ENCODE measurements at places on chromosomes 11 and 22. TPM values are rescaled to one million over a fixed set of nuclear protein-coding genes. Genes with fewer than 3 reads are reported as not detected.

The TBX10 gene
- total RNA-seq, result not detected

DNA sequence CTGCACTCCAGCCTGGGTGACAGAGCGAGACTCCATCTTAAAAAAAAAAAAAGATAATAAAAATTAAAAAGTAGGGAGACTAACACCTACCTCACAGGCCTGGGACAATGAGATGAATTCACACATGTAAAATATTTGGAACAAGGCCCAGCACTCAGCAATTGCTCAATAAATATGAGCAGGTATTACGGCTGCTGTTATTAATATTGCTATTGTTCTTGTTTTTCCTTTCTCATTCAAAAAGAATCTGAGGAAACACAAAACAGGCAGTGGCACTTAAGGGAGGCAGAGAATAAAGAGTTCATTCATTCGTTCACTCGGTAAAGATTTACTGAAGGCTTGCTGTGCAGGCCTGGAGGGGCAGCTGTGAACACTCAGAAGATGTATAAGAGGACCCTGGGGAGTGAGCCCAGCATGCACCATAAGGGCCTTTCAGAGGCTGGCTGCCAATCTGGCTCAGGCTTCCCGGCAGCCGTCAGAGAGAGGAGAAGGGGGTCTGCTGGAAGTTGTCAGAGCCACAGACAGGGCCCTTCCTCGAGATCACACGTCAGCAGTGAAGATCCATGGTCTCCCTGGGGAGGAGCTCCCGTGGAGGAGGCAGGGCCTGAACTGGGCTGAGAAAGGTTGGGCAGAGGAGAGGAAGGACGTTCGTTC is 51.6 kb upstream of the TCF20 start:
- DNase-seq, result no peak
- H3K4me1 ChIP-seq, result peaks cover 20% of the 10 kb centered on the region
- H3K4me3 ChIP-seq, result no peak overlapping the region

DNA sequence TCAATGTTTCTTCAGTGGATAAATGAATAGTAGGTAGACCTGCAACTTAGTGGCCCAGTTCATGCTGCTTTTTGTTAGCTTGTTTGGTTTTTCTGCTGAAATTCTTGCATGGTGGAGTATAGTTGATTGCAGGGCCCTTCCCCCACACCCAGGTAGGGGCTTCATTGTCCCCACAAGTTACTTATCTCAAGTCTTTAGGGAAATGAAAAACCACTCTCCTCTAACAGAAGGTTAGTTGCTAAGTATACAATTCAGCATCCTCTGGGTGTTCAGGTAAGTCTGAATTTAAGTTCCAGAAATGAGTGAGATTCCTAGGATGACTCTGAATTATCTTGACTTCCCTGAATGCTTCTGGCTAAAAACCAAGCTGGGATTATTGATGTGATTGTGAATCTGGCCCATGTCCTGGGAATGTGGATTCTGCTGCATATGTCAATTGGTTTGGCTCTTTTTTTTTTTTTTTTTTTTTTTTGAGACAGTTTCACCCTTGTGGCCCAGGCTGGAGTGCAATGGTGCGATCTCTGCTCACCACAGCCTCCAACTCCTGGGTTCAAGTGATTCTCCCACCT is 40.3 kb downstream of the BCL2L13 start:
- no peaks in the 10 kb centered on the region for H3K27me3 ChIP-seq
- no peaks in the 10 kb centered on the region for H3K4me1 ChIP-seq
- H3K27ac ChIP-seq, result no peak overlapping the region

DNA sequence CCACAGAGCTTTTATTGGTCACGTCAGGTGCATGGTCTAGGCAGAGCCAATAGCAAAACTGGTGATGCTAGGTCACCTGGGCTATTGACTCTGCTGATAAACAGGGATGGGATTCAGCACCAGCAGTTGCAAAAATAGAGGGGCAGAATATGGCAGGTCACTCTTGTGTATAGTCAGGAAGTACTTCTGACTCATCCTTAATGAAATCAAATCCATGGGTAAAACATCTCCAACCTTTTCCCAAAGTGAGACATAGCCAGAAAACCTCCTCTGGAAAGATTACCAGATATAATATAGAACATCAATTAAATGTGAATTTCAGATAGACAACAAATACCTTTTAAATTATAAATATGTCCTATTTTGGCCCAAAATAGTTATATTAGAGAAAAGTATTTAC is 383.2 kb downstream of the METTL15 start:
- H3K27ac ChIP-seq, result no peak overlapping the region
- H3K4me1 ChIP-seq, result no peaks in the 10 kb centered on the region
- H3K4me3 ChIP-seq, result no peak overlapping the region

The CSTPP1 gene
- total RNA-seq, result 18.4 TPM

- H3K27me3 ChIP-seq, result no peaks in the 10 kb centered on the region
- H3K36me3 ChIP-seq, result no peaks in the 10 kb centered on the region
- H3K4me3 ChIP-seq, result no peak overlapping the region
Measured at GRCh38 chr11:127693686-127694085, 693.1 kb upstream of the KIRREL3 start.

The GAL gene
- 2.0 TPM for total RNA-seq

GRCh38 chr11:15236559-15236958 is 121.8 kb downstream of the INSC start:
- H3K27ac ChIP-seq, result no peak overlapping the region
- no peaks in the 10 kb centered on the region for H3K27me3 ChIP-seq
- H3K4me1 ChIP-seq, result no peaks in the 10 kb centered on the region
- H3K4me3 ChIP-seq, result no peak overlapping the region
- DNase-seq, result no peak

The MUC5AC gene
- not detected for total RNA-seq

GRCh38 chr11:121236115-121237001 is 56.2 kb upstream of the SC5D start:
- no peak for DNase-seq
- H3K36me3 ChIP-seq, result no peaks in the 10 kb centered on the region
- H3K4me3 ChIP-seq, result no peak overlapping the region
- H3K4me1 ChIP-seq, result no peaks in the 10 kb centered on the region

GRCh38 chr22:36610567-36610966 is 81.6 kb upstream of the EIF3D start:
- DNase-seq, result no peak
- H3K36me3 ChIP-seq, result no peaks in the 10 kb centered on the region
- no peak overlapping the region for H3K4me3 ChIP-seq
- H3K27me3 ChIP-seq, result peaks cover 7% of the 10 kb centered on the region
- no peak overlapping the region for H3K27ac ChIP-seq

The EIF3F gene
- total RNA-seq, result 294 TPM

GRCh38 chr11:78074756-78075155 is 4.9 kb downstream of the NDUFC2 start:
- H3K27ac ChIP-seq, result no peak overlapping the region
- peaks cover 37% of the 10 kb centered on the region for H3K4me1 ChIP-seq
- H3K27me3 ChIP-seq, result no peaks in the 10 kb centered on the region
- H3K36me3 ChIP-seq, result peaks cover 6% of the 10 kb centered on the region

- no peak for DNase-seq
- H3K4me3 ChIP-seq, result no peak overlapping the region
- H3K36me3 ChIP-seq, result peaks cover 7% of the 10 kb centered on the region
Measured at GRCh38 chr11:74923125-74923524, 25.8 kb downstream of the XRRA1 start.

DNA sequence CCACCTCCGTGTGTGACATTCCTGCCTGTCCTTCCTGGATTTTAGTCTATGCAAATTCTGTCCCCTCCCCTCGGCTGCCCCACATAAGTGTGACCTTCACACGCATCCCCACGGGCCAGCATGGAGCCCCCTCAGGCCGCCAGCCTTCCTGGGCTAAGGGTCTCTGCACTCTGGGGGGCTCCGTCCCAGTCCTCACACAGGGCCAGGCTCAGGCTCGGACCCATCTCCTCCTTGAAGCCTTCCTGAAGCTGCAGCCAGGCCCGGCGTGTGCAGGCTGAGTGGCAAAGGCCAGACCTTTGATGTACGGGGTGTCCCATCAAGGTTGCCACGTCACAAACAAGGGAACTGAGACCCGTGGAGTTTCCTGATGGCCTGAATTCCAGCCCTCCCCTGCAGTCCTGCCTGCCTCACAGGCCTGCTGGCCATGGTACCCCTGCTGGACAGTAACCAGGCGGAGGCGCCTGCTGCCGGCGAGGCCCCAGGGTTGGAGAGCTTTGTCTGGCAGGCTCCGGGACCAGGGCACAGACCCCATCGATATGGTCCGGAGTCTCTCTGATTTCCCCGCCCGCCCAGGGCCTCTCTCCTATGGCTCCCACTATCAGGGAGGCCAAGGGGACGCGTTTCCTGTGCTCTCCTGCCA is 791.7 kb downstream of the BRD1 start:
- H3K36me3 ChIP-seq, result no peaks in the 10 kb centered on the region
- no peak overlapping the region for H3K27ac ChIP-seq
- DNase-seq, result no peak
- no peaks in the 10 kb centered on the region for H3K27me3 ChIP-seq
- no peaks in the 10 kb centered on the region for H3K4me1 ChIP-seq
- H3K4me3 ChIP-seq, result no peak overlapping the region

The TP53AIP1 gene
- not detected for total RNA-seq

- no peak overlapping the region for H3K4me3 ChIP-seq
- no peaks in the 10 kb centered on the region for H3K4me1 ChIP-seq
- no peak for DNase-seq
Measured at GRCh38 chr11:8733852-8734251, 51.3 kb downstream of the RPL27A start.

DNA sequence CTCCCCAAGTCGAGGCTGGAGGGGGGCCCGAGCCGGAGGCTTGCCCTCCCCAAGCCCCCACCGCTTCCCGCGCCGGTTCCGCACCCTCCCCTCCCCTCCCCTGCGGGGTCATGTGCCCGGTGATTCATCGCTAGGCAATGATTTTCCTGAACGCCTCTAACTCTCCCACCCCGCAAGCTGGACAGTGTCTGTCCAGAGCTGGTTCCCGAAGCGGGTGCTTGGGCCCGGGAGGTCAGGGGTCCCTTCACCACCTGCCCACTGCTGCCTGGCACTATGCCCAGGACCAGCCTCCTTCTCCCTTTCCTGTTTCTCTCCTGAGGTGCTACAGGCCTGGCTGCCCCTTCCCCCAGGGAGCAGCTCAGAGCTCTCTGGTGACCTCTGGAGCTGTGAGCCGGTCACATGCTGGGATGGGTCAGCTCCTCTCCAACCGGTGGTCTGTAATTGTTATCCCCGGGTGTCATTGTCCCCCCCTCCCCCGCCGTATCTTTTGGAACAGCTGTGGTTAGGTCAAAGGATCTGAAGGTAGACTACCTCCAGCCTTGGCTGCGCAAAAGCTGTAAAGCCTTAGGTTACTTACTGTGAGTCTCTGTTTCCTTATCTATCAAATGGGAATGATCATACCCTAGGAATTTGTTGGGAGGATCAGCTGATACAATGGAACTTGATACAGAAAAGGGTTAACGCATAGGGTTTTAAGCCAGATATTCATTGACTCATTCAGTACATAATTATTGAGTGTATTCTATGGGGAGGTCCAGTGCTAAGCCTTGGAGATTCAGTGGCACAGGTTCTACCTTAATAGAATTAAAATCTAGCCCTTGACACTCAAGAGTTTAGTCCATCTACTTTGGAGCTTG is 753 bp downstream of the STX3 start:
- H3K36me3 ChIP-seq, result no peaks in the 10 kb centered on the region
- H3K27me3 ChIP-seq, result no peaks in the 10 kb centered on the region

DNA sequence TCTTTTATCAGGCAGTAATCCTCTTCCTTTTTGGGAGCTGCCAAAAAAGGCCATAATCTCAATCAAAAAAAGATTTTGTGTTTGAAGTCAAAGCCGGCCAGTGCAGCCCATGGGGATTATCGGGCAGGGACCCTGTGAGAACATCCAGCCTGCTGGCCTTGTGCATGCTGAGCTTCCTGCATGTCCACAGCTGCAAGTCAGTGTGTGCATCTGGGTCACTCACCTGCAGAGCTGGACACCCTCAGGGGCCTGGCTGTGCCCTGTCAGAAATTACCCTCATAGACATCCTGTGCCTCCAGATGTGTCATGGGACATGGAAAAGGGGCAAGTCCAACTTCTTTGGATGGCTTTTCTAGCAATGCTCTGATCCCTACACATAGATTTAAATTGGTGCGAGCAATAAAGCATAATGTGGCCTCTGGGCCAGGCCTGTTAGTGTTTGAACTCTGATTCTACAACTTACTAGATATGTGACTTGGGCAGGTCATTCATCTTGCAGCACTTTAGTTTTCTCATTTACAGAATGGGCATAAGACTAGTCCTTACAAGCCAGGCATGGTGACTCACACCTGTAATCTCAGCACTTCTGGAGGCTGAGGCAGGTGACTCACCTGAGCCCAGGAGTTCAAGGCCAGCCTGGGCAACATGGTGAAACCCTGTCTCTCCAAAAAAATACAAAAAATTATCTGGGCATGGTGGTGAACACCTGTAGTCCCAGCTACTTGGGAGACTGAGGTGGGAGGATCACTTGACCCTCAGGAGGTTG is 81.6 kb upstream of the LARGE1 start:
- H3K4me1 ChIP-seq, result no peaks in the 10 kb centered on the region
- no peak overlapping the region for H3K27ac ChIP-seq
- no peaks in the 10 kb centered on the region for H3K36me3 ChIP-seq
- H3K27me3 ChIP-seq, result no peaks in the 10 kb centered on the region
- no peak overlapping the region for H3K4me3 ChIP-seq

The KRTAP5-8 gene
- total RNA-seq, result not detected

- peaks cover 20% of the 10 kb centered on the region for H3K4me1 ChIP-seq
- peaks cover 52% of the 10 kb centered on the region for H3K27me3 ChIP-seq
- H3K36me3 ChIP-seq, result no peaks in the 10 kb centered on the region
- H3K4me3 ChIP-seq, result peak within 1 kb of the TSS; percentile 66
- DNase-seq, result peak; percentile 29
Measured at GRCh38 chr11:46918083-46918787, at the start of gene LRP4. Gene LRP4 (minus strand): TSS chr11:46918550. CDS start chr11:46918379, 171 bp downstream.

GRCh38 chr11:11076879-11077278 is 219.0 kb upstream of the ZBED5 start:
- DNase-seq, result no peak
- H3K27ac ChIP-seq, result no peak overlapping the region
- H3K27me3 ChIP-seq, result no peaks in the 10 kb centered on the region
- H3K4me1 ChIP-seq, result no peaks in the 10 kb centered on the region
- H3K36me3 ChIP-seq, result no peaks in the 10 kb centered on the region
- H3K4me3 ChIP-seq, result no peak overlapping the region

- no peak overlapping the region for H3K27ac ChIP-seq
- H3K4me1 ChIP-seq, result no peaks in the 10 kb centered on the region
- no peaks in the 10 kb centered on the region for H3K36me3 ChIP-seq
- H3K4me3 ChIP-seq, result no peak overlapping the region
Measured at GRCh38 chr11:102824556-102824955, 18.9 kb downstream of the MMP3 start.

GRCh38 chr22:17587629-17588028 is 24.3 kb downstream of the SLC25A18 start:
- no peak overlapping the region for H3K4me3 ChIP-seq
- no peaks in the 10 kb centered on the region for H3K4me1 ChIP-seq
- H3K27me3 ChIP-seq, result no peaks in the 10 kb centered on the region
- no peak for DNase-seq

DNA sequence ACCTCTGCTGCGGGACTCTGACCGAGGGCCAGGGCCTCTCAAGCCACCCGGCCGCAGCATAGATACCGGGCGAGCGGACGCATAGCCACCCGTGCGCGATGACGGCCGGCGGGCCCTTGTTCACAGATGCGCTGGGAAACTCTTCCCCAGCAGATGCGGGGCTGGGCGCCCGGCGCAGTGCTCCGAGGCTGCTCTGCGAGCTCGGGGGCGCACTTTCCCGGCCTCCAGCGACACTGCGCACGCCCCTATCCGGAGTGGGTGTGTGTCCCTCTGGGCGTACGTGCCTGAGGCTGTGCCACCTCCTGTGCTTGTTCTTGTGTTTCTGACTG is 104.7 kb upstream of the E2F8 start:
- no peak overlapping the region for H3K4me3 ChIP-seq
- no peaks in the 10 kb centered on the region for H3K4me1 ChIP-seq
- H3K36me3 ChIP-seq, result no peaks in the 10 kb centered on the region
